ENCODE measurements at places on chromosomes 16 and 17.
A peak's percentile ranks its signal among the peaks of the same experiment; 100 is the strongest.

- DNase-seq = no peak
These were observed 25.1 kb downstream of the KSR1 start for GRCh38 chr17:27481327-27481726.

GRCh38 chr16:2985893-2986355 is 5.7 kb upstream of the PKMYT1 start:
- no peak for DNase-seq

GRCh38 chr16:2236337-2237101 is at the start of gene DNASE1L2:
DNASE1L2 (plus strand) TSS chr16:2236444; CDS start chr16:2236817, 373 bp downstream.
- no peak for DNase-seq

GRCh38 chr17:1829216-1829591 is 498 bp downstream of the SMYD4 start:
- peak; percentile 38 for DNase-seq

GRCh38 chr16:88306860-88307545 is 75.8 kb upstream of the ZNF469 start:
- no peak for DNase-seq

DNA sequence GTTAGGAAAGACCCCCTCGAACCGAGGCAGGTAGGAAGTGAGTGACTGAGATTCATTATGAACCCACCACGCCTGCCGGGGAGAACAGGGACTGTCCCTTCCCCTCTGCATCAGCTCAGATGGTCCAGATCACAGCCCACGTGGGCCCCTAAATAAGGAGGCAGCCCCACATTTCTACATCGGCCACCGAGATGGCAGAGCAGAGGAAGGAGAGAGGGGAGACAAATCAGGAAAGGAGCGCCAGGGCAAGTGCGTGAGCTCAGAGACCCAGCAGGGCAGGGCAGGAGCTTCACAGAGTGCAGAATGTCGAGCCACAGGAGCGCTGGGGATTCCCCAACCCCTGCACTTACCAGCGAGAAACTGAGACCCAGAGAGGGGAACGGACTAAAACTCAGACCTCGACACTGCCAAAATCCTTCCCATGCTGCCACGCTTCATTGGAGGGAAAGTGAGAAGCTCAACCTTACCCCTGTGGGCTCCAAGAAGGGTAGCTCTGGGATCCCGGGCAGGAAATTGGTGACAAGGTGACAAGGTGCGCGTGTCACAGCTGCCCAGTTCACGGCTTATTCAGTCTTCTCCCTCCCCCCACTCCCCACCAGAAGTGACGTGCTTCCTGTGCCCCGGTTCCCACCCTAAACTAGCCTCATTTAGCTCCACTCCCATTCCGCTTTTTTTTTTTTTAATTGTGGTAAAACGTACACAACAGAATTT is at the start of gene ICAM2:
Gene ICAM2 (minus strand): TSS at position 578 of the 711 bp plus-strand sequence. CDS start 13,942 bp downstream, outside the sequence.
- peak; percentile 83 for DNase-seq

GRCh38 chr16:75044800-75045361 is 46.1 kb downstream of the ZNRF1 start:
- DNase-seq = no peak

DNA sequence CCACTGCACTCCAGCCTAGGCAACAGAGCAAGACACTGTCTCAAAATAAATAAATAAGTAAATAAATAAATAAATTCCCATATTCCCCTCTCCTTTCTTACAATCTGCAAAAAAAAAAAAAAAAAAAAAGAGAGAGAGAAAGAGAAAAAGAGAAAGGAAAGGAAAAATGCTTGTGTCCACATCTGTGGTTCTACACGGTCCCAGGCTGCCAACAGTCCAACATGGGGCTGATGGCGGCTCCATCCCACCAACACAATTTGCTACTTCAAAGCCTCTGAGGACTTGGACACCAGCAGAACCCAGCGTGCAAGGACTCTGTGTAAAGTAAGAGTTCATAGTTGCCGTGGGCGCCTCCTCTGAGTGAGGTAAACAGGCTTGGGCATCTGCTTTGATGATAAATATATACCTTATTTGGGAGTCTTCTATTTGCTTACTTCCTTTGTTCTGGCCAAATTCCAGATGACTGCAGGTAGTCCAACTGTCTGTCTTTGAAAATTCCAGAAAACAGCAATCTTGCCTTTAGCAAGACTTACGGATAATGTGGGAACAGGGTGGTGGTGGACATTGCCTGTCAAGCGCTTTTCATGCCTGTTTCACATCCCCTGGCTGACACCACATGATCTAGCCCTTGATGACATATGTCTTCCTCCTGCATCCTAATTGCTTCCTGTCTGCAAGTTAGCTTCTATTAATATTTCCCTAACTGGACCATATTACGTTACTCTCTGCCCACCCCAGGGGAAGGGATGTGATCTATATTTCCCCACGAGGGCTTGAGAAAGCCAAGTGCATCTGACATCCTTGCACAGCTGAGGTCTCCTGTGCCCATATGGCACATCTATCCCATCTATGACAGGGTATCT is 10.1 kb downstream of the LITAF start:
- no peak for DNase-seq

GRCh38 chr16:12245921-12246720 is 269.6 kb downstream of the SNX29 start:
- no peak for DNase-seq

Data from transverse colon (tissue), 4 donors.